Thymus (tissue), 14 donors: ENCODE measurements at places on chromosomes 2 and 18.

GRCh38 chr2:230905448-230906421 is 19.3 kb downstream of the GPR55 start:
- H3K27ac ChIP-seq: peak overlapping the region; percentile 18
- DNase-seq: peak; percentile 83
- H3K4me1 ChIP-seq: peaks cover 14% of the 10 kb centered on the region
- H3K36me3 ChIP-seq: peaks cover 4% of the 10 kb centered on the region
- H3K4me3 ChIP-seq: no peak overlapping the region
- no peaks in the 10 kb centered on the region for H3K27me3 ChIP-seq

- no peak overlapping the region for H3K4me3 ChIP-seq
- peaks cover 18% of the 10 kb centered on the region for H3K4me1 ChIP-seq
- peaks cover 27% of the 10 kb centered on the region for H3K27me3 ChIP-seq
- H3K27ac ChIP-seq: no peak overlapping the region
- no peaks in the 10 kb centered on the region for H3K36me3 ChIP-seq
These were observed 2.3 kb downstream of the SLC9A2 start for GRCh38 chr2:102621630-102622029.

- no peak for DNase-seq
- peaks cover 44% of the 10 kb centered on the region for H3K36me3 ChIP-seq
- H3K27ac ChIP-seq: no peak overlapping the region
- no peaks in the 10 kb centered on the region for H3K4me1 ChIP-seq
- no peaks in the 10 kb centered on the region for H3K27me3 ChIP-seq
These were observed 21.9 kb downstream of the PLEKHB2 start for GRCh38 chr2:131127076-131127475.

- peaks cover 3% of the 10 kb centered on the region for H3K36me3 ChIP-seq
- no peak for DNase-seq
These were observed 60.3 kb downstream of the PIAS2 start for GRCh38 chr18:46856973-46857372.

- H3K27ac ChIP-seq: no peak overlapping the region
- H3K4me3 ChIP-seq: no peak overlapping the region
- DNase-seq: no peak
- H3K4me1 ChIP-seq: no peaks in the 10 kb centered on the region
- H3K27me3 ChIP-seq: no peaks in the 10 kb centered on the region
These were observed 14.4 kb upstream of the RPE start for GRCh38 chr2:209988010-209988409.

GRCh38 chr2:219969508-219969907 is 342.1 kb downstream of the SLC4A3 start:
- no peak overlapping the region for H3K4me3 ChIP-seq
- DNase-seq: no peak
- H3K36me3 ChIP-seq: no peaks in the 10 kb centered on the region
- H3K4me1 ChIP-seq: no peaks in the 10 kb centered on the region
- no peak overlapping the region for H3K27ac ChIP-seq

- no peak overlapping the region for H3K4me3 ChIP-seq
- peaks cover 5% of the 10 kb centered on the region for H3K4me1 ChIP-seq
- peaks cover 29% of the 10 kb centered on the region for H3K27me3 ChIP-seq
- H3K36me3 ChIP-seq: no peaks in the 10 kb centered on the region
- H3K27ac ChIP-seq: no peak overlapping the region
- DNase-seq: no peak
These were observed 8.6 kb downstream of the ZEB2 start for GRCh38 chr2:144511226-144511810.

DNA sequence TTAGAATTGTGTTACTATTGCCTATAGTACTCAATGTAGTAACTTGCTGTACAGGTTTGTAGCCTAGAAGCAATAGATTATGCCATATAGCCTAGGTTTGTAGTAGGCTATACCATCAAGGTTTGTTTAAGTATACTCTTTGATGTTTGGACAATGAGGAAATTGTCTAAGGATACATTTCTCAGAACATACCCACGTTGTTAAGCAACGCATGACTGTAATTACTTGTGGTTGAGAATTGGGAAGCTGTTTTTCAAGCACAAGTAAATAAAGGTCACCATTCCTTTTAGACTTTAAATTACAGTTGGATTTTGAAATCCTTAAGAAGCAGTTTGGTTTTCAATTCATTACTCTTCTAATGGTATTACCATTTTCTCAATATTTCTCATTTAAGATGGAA is 89.8 kb upstream of the KCNH7 start:
- H3K4me1 ChIP-seq: no peaks in the 10 kb centered on the region
- no peak overlapping the region for H3K27ac ChIP-seq
- DNase-seq: no peak
- H3K4me3 ChIP-seq: no peak overlapping the region
- no peaks in the 10 kb centered on the region for H3K27me3 ChIP-seq

DNA sequence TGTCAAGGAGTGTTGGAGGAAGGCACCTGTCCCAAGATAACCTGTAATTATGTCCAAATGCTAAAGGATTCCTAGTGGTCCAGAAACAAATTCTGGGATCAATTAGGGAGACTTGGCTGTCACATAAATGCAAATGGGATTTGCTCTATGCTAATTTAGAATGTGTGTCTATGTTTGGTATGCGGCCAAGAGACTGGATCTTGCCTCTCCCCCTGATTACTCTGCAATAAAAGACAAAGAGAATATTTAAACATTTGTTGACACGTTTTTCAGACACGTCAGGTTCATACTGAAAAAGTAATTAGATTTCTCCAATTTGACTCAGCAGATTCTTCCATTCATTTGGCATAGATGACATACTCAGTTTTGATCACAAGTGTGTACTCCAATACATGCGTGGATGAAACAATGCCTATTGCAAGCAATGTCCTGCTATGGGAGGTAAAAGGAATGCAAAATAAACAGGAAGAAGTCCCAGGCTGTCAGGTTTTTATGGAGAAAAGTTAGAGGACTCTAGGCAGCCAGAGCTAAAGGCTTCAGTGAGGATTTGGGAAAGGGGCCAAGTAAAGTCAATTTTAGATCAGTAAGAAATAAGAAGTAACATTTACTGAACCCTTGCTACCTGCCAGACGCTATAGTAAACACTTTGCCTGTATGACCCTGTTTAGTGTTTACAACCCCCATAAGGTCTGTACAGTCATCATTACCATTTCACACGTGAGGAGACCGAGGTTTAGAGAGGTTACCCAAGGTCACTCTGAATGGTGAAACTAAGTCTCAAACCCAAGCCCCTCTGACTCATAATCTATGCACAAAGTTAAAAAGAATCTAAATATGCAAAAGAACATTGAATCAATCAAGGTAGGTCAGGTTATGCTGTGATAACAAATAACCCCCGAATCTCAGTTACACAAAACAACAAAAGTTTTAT is 7.8 kb downstream of the ANTXR1 start:
- H3K4me3 ChIP-seq: no peak overlapping the region
- H3K4me1 ChIP-seq: no peaks in the 10 kb centered on the region
- DNase-seq: no peak
- H3K27ac ChIP-seq: no peak overlapping the region
- no peaks in the 10 kb centered on the region for H3K36me3 ChIP-seq

- no peak for DNase-seq
- no peaks in the 10 kb centered on the region for H3K36me3 ChIP-seq
- H3K27ac ChIP-seq: no peak overlapping the region
- no peak overlapping the region for H3K4me3 ChIP-seq
- H3K27me3 ChIP-seq: no peaks in the 10 kb centered on the region
These were observed 85.3 kb upstream of the ZNF397 start for GRCh38 chr18:35155398-35156117.

DNA sequence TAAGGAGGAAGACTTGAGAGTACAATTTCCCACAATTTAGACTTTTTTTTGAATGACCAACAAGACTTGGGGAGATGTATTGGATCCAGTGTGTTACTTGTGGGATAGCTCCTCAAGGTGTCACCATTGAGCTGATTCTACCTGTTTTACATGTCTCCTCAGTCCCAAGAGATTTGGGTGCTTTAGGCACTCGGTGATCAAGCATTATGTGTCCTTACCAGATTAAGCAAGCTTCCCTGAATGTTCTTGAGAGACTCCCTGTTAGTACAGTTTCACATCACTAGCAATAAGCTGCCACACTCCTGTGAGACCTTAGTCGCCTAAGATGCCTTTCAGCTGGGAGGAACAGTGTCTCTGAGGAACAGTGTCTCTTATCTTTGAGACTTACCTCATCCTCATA is 384.3 kb upstream of the SYT4 start:
- H3K36me3 ChIP-seq: no peaks in the 10 kb centered on the region
- H3K4me1 ChIP-seq: no peaks in the 10 kb centered on the region
- no peak overlapping the region for H3K4me3 ChIP-seq
- H3K27me3 ChIP-seq: no peaks in the 10 kb centered on the region

- H3K4me3 ChIP-seq: no peak overlapping the region
- no peaks in the 10 kb centered on the region for H3K36me3 ChIP-seq
- no peak for DNase-seq
- no peak overlapping the region for H3K27ac ChIP-seq
- no peaks in the 10 kb centered on the region for H3K4me1 ChIP-seq
These were observed 226.6 kb downstream of the ACKR3 start for GRCh38 chr2:236796236-236796635.

GRCh38 chr2:58604096-58604495 is 363.0 kb upstream of the FANCL start:
- no peak for DNase-seq
- no peak overlapping the region for H3K27ac ChIP-seq
- H3K4me1 ChIP-seq: no peaks in the 10 kb centered on the region
- no peak overlapping the region for H3K4me3 ChIP-seq
- no peaks in the 10 kb centered on the region for H3K36me3 ChIP-seq

- DNase-seq: peak; percentile 44
- H3K27ac ChIP-seq: no peak overlapping the region
- no peaks in the 10 kb centered on the region for H3K36me3 ChIP-seq
- no peak overlapping the region for H3K4me3 ChIP-seq
- no peaks in the 10 kb centered on the region for H3K27me3 ChIP-seq
These were observed 11.7 kb upstream of the ACYP2 start for GRCh38 chr2:54103454-54104314.
